ENCODE measurements at places on chromosomes 3 and 15. TPM values are rescaled to one million over a fixed set of nuclear protein-coding genes. Genes with fewer than 3 reads are reported as not detected.

Gene FAM81A
- total RNA-seq: 1.6 TPM

Gene TEX55
- not detected for total RNA-seq

Gene ANKDD1A
- 1.5 TPM for total RNA-seq

Gene SERPINI2
- not detected for total RNA-seq

Gene MESP2
- 0.54 TPM for total RNA-seq

Gene ADAMTSL3
- 0.34 TPM for total RNA-seq

Gene SETD5
- 24.5 TPM for total RNA-seq

Gene COL6A5
- under 0.01 TPM for total RNA-seq

Gene GP5
- total RNA-seq: not detected

Gene PRR20G
- total RNA-seq: not detected

Gene AMT
- 0.06 TPM for total RNA-seq

Gene LRRN1
- not detected for total RNA-seq

Gene CACNA2D2
- total RNA-seq: 0.03 TPM

Gene ZNF385D
- total RNA-seq: not detected

Gene CDCP1
- total RNA-seq: 12.9 TPM

Gene AP2M1
- 397 TPM for total RNA-seq

Gene PPP1R14D
- total RNA-seq: not detected

Gene ITPKA
- 5.0 TPM for total RNA-seq
